ENCODE measurements at places on chromosomes 16 and 17. TPM values are rescaled to one million over a fixed set of nuclear protein-coding genes. Genes with fewer than 3 reads are reported as not detected.

DNA sequence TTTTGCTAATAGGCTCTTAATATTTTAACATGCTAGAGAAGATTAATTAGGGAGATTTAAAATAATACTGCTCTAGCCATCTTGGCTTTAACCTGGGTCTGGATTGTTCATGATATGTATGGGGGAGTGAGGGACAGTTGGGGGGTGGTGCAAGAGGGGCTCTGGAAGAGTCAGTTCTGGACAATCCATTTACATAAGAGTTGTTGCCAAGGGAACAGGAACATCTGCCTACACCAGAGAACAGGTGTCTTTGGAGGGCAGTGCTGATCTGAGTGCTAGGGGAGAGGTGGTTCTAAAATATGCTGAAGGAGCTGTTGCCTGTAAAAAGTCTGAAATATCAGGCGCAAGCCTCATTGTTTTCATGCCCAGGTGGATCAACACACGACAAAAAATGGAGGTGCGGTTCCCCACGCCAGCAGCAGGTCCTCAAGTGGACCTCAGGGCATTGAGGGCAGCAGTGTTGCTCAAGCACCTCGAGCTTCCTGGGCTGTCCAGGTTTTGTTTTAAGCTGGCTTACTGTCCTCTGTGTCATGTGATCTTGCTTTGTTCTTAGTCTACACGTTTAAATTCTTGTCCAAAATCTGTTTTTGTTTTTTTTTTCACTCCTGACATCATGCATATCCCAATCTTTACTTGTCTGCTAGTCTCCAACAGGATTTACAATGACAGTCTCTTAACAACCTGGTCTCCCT lies 25.4 kb upstream of the WSB1 start:
- DNase-seq, result no peak

- DNase-seq, result no peak
These were observed 20.4 kb downstream of the COTL1 start for GRCh38 chr16:84597528-84597896.

DNA sequence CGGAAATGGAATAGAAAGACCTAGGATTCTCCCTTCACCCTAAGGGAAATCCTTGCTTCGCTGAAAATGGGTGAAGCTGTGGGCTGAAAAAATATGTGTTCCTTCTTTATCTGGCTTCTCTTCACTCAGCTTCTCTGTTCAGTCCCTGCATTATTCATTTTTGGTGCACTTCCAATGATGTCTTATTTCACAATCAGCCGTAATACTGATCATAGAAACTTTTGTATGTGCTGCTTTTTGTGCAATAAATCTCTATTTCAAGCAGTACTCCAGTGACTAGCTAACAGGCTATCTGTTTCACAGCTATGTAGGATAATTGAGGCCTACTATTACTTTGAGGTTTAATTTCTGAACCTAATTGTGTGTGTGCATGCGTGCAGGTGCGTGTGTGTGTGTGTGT lies 144.6 kb downstream of the FOXL1 start:
- DNase-seq, result no peak

DNA sequence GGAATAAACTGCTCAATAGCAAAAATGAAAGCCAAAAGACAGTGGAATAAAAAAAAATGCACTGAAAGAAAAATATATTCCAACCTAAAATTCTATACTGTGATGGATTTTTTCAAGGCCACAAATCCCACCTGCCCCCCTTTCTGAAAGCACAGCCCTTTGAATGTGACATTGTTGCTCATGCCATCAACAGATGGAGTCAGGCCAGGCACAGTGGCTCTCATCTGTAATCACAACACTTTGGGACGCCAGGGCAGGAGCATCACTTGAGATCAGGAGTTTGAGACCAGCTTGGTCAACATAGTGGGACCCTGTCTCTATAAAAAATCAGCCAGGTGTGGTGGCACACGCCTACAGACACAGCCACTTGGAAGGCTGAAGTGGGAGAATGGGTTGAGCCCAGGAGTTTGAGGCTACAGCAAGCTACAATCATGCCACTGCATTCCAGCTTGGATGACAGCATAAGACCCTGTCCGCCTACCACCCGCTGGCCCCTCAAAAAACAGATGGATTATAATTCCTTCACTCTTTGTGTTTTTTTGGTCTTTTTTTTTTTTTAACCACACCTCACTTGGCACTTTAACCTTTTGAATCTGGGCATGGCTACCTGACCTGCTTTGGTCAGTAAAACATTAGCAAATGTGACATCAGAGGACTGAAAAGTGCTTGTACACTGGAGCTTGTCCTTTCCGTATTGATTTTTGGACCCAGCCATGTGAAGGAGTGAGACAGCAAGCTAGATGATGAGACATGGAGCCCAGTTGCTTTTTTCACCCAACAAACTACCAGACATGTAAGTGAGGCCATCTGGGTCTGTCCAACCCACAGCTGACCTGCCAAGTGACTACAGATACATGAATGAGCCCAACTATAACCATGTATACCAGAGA lies 36.3 kb downstream of the GLG1 start:
- DNase-seq, result no peak

GRCh38 chr17:74329378-74329777 lies 3.4 kb downstream of the KIF19 start:
- DNase-seq, result no peak

DNA sequence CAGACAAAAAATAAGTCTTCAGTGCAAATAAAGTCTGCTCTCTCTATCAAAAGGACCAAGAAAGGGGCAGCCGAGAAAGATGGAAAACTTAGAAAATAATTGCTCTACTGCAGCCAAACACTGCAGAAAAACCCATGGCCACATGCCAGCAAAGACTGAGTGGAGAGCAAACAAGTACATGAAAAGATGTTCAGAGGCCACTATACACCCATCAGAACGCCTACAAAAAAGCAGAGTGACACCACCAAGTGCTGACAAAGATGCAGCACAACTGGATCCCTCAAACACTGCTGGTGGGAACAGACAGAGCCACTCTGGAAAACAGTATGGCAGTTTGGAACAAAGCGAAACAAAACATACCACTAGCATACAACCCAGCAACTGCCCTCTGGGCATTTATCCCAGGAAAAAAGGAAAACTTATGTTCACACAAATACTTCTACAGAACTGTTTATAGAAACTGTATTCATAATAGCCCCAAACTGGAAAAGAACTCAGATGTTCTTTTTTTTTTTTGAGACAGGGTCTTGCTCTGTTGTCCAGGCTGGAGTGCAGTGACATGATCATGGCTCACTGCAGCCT lies 36.7 kb downstream of the KIAA0753 start:
- no peak for DNase-seq

The SOX8 gene
- 0.06 TPM for total RNA-seq

DNA sequence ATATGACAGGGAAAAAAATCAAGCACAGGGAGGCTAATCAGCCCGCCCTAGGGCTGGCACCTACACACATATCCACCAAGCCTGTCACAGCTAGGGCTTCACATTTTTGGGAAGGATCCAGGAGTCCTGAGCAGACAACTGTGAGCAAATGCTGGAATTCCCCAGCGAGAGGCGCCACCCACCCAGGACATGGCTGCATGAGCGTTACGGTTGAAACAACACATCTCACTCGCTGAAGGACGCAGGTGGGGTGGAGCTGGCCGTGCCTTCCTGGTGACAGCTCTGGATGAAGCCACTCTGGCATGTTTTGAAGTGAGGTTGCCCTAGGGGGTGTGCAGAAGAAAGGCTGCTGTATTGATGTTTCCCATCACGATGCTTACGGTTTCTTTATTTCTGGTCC lies 315.1 kb upstream of the EEF2KMT start:
- DNase-seq, result no peak

The SEPTIN12 gene
- total RNA-seq, result not detected
